ENCODE measurements at places on chromosomes 3 and 15.

GRCh38 chr3:21893242-21893641 lies 142.2 kb upstream of the ZNF385D start:
- DNase-seq: no peak

GRCh38 chr15:55990998-55991397 lies 2.4 kb downstream of the NEDD4 start:
- DNase-seq: no peak

DNA sequence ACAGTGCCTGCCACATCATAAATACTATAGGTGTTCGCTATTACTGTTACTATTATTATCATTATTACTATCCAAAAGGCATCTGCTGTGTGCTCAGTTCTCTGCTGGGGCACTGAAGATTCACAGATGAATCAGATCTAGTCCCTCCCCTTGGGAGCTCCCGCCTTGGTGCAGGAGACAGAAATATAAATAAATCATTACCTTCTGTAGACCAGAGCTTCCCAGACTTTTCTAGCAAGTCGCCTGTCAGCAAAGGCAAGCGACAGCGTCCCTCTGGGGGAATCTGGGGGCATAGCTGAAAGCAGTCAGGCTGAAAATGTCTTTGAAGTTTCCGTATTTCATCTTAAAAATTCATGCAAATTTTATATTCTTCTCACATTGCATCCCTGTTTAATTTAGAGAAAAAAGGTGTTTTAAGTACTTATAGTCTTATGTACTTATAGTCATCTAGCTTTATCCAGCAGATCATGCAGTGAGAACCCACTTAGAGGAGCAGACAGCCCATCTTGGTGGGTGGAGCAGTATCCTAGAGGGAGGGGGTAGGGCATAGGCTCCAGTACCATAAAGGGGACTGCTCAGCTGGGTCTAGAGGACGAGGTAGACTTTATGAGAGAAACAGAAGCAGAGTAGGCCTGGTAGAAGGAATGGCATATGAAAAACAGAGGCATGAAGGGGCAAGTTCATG lies 10.4 kb upstream of the BRPF1 start:
- DNase-seq: no peak

GRCh38 chr3:171346019-171346418 lies 114.2 kb downstream of the TNIK start:
- DNase-seq: no peak

GRCh38 chr3:46468753-46469600 lies 4.3 kb upstream of the LTF start:
- DNase-seq: no peak

DNA sequence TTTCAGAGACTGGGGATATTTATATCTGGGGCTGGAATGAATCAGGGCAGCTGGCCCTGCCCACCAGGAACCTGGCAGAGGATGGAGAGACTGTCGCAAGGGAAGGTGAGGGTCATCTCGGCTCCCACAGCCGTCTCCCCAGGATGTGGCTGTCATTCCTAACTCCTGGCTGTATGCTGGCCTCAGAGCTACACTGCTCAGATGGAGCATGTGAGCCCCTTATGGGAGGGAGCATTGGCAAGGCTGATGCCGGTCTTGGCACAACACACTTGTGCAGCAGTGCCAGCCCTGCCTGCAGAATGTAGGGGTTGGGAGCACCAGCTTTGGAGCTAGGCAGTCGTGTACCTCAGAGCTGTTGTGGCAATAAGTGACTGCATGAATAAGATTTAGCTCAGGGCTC lies 5.2 kb downstream of the RCCD1 start:
- DNase-seq: no peak

DNA sequence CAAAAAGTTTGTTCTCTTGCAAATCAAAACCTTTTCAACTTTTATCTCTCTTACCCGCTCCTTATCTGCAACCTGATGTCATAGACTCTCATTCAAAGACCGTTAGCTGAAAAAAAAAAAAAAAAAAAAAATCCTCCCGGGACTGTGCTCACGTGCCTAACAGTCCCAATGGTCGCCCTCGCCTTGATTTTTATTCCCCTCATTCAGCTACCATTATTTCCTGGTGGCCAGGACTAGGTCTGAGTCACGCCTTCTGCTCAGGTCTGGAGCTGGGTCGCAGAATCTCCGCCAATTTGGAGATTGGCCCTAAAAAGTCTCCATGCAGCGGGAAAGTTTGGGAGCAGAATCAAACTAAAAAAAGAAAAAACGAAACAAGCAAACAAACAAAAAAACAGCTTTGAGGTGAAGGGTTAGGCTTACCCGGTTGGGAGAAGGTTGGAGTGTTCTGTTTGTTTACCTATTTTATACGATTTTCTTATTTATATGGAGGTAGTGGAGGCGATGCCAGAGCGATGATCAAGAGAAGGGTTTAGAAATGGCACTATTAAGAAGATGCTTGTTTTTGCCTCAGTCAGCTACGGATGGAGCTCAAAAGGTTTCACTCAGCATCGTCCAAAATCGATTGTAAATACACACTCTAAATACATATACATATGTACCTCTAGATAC lies 51.1 kb downstream of the ZIC4 start:
- no peak for DNase-seq

GRCh38 chr3:114155370-114155821 lies 23.5 kb downstream of the DRD3 start:
- peak; percentile 24 for DNase-seq

- DNase-seq: no peak
These were observed 20.7 kb upstream of the CAV3 start for GRCh38 chr3:8712908-8713255.

GRCh38 chr3:16820485-16820884 lies 64.3 kb upstream of the PLCL2 start:
- no peak for DNase-seq
